ENCODE measurements at places on chromosomes 7 and 10. TPM values are rescaled to one million over a fixed set of nuclear protein-coding genes. Genes with fewer than 3 reads are reported as not detected.
A peak's percentile ranks its signal among the peaks of the same experiment; 100 is the strongest.

Gene BUD31
- 64.2 TPM for total RNA-seq

- H3K4me1 ChIP-seq: peaks cover 10% of the 10 kb centered on the region
- H3K27ac ChIP-seq: no peak within 1 kb of the TSS
- H3K36me3 ChIP-seq: no peaks in the 10 kb centered on the region
- H3K27me3 ChIP-seq: peaks cover 37% of the 10 kb centered on the region
- H3K4me3 ChIP-seq: no peak within 1 kb of the TSS
These were observed at the start of gene TMEM196 for GRCh38 chr7:19772841-19773760. Gene TMEM196, minus strand, starts transcription at chr7:19773617. Its CDS starts 921 bp downstream, at chr7:19772696.

DNA sequence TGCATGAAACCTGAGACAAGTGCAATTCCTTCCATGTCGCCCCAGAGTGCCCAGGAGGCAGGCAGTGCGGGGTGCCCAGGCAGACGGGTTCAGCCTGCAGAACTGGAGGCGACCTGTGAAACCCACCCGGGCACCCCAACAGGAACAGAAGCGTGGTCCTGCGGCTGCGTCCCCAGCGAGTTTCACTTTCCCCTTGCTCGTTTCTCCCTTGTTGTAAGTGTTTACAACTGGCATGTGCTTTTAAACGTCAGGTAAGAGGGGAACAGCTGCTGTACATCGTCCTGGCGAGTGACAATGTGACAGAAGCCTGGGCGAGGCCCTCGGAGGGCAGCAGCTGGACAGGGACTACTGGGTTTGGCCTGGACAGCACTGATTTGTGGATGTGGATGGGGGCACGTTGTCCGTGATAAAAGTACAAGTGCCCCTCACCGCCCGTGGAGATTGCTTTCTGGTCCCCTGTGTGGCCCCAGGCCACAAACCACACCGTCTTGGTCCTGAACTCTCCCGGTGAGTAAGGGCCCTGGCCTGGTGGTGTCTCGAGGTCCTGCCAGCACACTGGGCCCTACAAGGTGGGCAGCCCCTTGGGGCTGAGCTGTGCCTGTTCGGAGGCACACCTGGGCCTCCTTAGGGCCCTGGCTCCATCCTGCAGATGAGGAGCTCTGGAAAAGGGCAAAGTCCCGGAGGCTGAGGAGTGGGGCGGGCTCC is 4.0 kb downstream of the VENTX start:
- H3K27ac ChIP-seq: no peak overlapping the region
- H3K36me3 ChIP-seq: no peaks in the 10 kb centered on the region
- H3K4me3 ChIP-seq: peak overlapping the region; percentile 41

DNA sequence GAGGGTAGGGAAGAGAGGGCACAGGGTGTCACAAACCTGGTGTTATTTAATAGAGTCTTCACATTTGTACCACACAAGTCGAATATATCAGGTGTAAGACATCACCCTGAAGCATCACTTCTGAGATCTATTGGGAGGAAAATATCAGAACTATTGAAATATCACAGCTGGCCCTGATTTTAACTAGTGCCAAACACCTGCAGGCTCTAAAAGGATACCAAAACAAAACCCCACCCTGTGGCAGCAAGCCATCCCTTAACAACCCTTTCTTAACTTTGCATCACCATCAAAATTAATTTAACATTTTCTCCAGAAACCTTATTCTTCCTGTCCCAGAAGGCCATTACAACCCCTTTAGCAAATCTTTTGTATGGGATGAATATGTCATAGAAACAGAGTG is 365.4 kb downstream of the SUGCT start:
- no peaks in the 10 kb centered on the region for H3K27me3 ChIP-seq
- H3K4me1 ChIP-seq: no peaks in the 10 kb centered on the region
- H3K4me3 ChIP-seq: no peak overlapping the region
- DNase-seq: no peak
- H3K36me3 ChIP-seq: no peaks in the 10 kb centered on the region

- H3K27ac ChIP-seq: no peak overlapping the region
- H3K36me3 ChIP-seq: no peaks in the 10 kb centered on the region
- H3K4me1 ChIP-seq: no peaks in the 10 kb centered on the region
- no peak overlapping the region for H3K4me3 ChIP-seq
- no peaks in the 10 kb centered on the region for H3K27me3 ChIP-seq
- DNase-seq: no peak
These were observed 23.2 kb downstream of the LYZL2 start for GRCh38 chr10:30606313-30606712.

DNA sequence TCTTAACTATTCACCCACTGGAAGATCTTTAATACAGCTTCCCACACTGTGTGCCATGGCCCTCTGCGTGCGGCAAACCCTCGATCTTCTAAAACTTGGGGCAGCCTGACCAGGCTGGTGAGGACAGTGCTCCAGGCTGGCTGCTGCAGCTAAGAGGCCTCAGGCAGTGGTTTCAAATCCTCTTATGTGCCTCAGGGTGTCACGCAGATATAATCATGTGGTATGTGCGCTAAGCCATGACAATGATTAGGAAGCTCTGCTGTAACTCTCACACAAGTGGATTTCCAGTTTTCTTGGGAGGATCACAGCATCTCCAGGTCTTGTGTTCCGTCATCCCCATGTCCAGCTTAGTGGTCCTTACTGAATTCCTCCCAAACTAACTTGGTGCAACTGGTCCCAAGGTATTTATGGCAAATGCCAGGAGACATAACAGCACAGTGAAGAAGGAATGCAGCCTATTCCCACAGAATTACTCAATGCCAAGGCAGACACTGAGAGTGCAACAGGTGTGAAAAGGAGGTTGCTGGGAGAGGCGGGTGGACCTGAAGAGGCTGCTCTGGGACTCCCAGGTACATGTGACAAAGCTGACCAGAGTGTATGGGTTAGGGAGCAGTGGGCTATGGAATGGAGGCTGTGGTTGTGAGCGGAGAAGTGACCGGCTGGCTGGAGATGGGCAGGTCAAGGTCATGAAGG is 2.3 kb downstream of the HPS1 start:
- peaks cover 40% of the 10 kb centered on the region for H3K36me3 ChIP-seq
- H3K27me3 ChIP-seq: no peaks in the 10 kb centered on the region
- H3K4me3 ChIP-seq: no peak overlapping the region
- H3K4me1 ChIP-seq: peaks cover 20% of the 10 kb centered on the region

Gene PRTFDC1
- total RNA-seq: 3.8 TPM

Gene HMX2
- not detected for total RNA-seq

- no peak overlapping the region for H3K4me3 ChIP-seq
- DNase-seq: no peak
- no peak overlapping the region for H3K27ac ChIP-seq
- no peaks in the 10 kb centered on the region for H3K27me3 ChIP-seq
- H3K4me1 ChIP-seq: no peaks in the 10 kb centered on the region
These were observed 10.7 kb upstream of the KPNA7 start for GRCh38 chr7:99218406-99219184.

Gene SPDYE2
- not detected for total RNA-seq

GRCh38 chr7:32871624-32872371 is 19.8 kb downstream of the KBTBD2 start:
- no peak overlapping the region for H3K4me3 ChIP-seq
- DNase-seq: no peak
- H3K27me3 ChIP-seq: no peaks in the 10 kb centered on the region

Measured in lower lobe of right lung (tissue), 2 donors.